Right cardiac atrium (tissue), 5 donors: ENCODE measurements at places on chromosomes 1 and 21. TPM values are rescaled to one million over a fixed set of nuclear protein-coding genes. Genes with fewer than 3 reads are reported as not detected.

Gene MYBPH
- total RNA-seq = not detected

DNA sequence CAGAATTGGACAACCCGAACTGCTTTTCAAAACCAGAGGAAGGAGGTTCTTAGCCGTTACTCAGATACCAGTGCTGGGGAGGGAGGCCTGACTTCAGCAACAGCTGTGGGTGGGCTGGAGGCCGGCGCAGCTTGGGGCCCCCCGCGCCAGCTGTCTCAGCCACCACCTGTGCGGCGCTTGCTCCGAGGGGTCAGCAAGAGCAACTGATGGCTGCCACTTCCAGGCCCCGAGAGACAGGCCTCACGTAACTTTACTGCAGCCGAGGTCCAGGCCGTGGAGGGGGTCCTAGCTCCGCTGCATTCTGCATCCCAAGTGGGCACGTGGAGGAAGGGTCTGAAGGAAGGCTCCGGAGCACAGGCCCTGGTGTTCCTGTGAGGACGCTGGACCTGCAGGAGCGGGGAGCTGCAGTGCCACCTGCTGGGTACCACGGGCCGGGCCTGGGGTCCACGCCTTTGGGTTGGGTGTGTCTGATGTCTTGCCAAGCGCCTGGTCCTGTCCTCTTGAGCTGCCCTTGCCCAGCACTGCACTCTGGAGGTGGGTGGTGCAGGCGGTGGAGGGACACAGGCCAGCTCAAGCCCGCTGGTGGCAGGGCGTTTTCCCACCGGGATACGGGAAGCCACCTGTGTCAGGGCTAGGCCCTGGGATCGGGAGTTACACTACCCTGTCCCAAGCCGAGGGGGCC is 9.8 kb downstream of the THAP3 start:
- peak; percentile 57 for DNase-seq

GRCh38 chr1:91900562-91900961 is 14.6 kb upstream of the TGFBR3 start:
- no peak for DNase-seq

Gene OR2L8
- not detected for total RNA-seq

Gene DNMT3L
- total RNA-seq = not detected

DNA sequence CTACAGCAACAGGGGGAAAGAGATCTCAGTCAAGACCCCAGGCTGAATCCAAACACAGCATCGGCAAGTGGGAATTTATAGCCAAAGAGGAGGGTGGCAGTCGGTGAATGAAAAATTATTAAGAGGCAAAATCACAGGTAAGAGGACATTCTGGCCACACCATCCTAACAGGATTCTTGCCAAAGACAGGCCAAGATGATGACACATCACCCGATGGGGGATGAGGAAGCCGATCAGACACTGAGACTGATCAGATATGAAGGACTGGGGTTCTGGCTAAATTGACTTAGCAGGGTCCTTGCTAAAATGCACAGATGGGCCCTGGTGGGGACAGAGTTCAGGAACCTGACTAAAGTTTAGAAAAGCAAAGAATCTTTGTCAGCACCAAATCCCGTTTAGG is 402.2 kb downstream of the SMYD3 start:
- DNase-seq = no peak

GRCh38 chr1:100881687-100882086 is 13.0 kb downstream of the EXTL2 start:
- DNase-seq = no peak

- no peak for DNase-seq
Measured at GRCh38 chr1:95018602-95019369, 54.0 kb downstream of the ALG14 start.

Gene OR2G6
- total RNA-seq = not detected

- peak; percentile 59 for DNase-seq
Measured at GRCh38 chr1:156337888-156338179, 258 bp downstream of the CCT3 start.

GRCh38 chr1:243712242-243712641 is 137.8 kb downstream of the AKT3 start:
- DNase-seq = no peak

DNA sequence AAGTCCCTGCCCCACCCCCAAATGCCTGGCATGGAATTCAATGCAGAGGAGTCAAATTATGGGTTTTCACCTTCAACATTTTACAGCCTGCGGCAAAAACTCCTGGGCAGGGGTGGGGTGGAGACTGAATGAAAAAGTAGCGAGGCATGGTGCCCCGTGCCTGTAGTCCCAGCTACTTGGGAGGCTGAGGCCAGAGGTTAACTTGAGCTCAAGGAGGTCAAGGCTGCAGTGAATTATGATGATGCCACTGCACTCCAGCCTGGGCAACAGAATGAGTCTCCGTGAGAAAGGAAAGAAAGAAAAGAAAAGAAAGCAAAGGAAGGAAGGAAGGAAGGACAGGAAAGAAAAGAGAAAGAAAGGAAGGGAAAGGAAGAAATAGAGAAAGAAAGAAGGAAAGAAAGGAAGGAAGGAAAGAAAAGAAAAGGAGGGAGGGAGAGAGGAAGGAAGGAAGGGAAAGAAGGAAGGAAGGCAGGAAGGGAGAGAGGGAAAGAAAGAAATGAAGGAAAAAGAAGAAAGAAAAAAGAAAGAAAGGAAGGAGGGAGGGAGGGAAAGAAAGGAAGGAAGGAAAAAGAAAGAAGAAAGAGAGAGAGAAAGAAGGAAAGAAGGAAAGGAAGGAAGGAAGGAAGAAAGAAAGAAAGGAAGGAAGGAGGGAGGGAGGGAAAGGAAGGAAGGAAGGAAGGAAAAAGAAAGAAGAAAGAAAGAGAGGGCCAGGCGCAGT is 11.1 kb downstream of the LEMD1 start:
- no peak for DNase-seq

GRCh38 chr1:27109103-27109822 is 45.7 kb downstream of the SLC9A1 start:
- no peak for DNase-seq

- no peak for DNase-seq
Measured at GRCh38 chr21:38833117-38833516, 27.4 kb downstream of the ETS2 start.

DNA sequence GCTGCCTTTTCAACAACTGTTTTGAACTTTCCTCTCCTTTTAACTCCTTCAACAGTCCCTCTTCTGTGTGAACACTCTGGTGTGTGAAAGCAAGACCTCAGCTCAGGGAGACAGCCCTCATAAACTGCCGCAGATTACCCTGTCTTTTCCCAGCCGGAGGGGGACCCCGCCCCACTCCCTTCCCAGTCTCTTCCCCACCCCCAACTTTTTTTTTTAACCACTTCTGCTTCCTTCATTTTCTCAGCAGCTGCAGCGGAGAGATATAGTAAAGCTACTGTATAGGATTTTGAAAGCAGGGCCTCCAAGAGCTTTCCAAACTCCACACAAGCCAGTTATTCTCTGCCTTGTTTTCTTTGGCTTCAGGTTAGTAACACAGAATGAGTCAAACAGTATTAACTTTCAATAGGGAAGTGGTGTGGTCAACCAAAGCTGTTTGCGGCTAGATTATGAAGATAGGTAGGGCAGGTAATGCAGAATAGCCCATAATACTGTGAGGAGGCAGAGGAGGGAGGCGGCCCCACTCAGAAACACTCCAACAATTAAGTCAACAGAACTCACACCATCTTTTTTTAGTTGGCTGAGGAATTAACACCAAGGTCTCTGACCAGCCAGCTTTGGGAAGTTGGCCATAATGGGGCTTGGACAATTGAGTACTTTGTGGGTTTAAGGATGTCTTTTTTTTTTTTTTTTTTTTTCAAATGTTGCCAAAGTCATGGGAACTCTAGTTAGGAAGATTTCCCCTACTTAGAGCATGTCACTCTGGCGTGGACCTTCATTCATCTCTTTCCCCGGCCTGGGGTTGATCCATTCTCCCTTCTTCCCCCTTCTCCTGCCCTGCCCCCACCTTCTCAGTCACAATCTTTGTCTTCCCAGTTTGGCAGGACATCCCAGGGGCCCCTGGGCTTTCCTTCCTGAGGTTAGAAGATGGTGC is 177.0 kb downstream of the CLIC6 start:
- DNase-seq = no peak

DNA sequence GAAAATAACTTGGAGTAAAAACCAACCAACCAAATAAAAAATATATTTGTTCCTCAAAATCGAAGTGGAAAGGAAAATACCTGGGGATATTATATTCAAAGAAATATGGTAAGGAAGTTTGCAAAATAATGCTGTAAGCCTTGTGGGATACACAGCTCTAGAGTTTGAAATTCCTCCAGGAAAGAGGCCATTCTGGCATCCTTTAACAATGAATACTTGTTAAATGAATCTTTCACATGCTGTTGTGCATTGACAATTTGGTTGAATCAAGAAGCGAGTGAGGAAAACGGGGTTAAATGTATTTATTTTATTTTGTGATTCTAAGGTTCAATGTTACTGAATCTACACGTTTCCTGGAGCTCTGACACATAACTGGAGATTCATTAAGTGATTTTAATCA is 30.5 kb upstream of the NTNG1 start:
- DNase-seq = no peak

Gene DARS2
- total RNA-seq = 11.7 TPM

DNA sequence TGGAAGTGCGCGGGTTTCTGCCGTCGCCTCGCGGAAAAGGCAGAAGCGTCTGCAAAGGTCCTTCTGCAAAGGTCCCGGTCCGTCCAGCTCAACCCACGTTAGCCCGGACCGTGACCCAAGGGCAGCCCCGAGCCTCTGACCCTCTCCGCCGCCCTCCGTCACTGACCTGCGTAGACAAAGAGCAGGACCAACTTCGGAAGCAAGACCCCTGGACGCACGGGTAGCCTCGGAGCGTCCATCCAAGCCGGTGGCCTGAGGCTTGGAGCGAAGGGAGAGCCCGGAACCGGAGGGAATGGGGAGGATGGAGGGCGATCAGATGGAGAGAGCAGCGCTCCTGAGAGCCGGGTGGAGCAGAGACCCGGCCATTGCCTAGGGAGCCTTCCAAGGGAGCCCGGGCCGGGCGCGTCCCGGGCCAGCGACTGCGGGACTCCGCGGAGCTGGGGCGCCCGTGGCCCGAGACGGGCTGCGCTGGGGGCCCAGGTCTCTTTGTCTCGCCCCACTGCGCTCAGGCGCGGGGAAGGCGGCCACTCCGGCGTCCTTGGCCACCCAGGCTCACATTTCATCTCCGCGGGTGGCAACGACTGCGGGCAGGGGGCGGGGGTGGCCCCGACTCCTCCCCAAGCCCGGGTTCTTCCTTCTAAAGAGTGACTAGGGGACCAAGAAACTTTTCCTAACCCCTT is at the start of gene CYYR1:
Gene CYYR1 (minus strand): TSS at position 585 of the 680 bp plus-strand sequence. CDS start 346 bp downstream, at position 239.
- peak; percentile 41 for DNase-seq

DNA sequence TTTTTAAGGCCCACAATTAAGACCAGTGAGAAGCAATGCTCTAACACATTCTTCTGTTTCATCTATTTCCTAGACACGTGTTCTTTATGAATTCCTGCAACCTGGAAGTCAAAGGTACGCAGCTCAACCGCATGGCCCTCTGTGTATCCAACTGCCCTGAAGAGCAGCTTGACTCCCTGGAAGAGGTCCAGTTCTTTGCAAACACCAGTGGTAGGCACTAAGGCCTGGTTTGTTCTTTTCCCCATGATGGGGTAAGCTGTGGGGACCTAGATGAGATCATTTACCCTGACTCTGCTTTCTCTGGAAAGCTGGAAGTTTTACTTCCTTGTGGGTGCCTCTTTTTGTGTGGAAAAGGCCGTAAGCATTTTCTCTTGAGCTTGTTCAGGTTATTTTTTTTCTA is 7.3 kb downstream of the SLC44A3 start:
- DNase-seq = no peak

DNA sequence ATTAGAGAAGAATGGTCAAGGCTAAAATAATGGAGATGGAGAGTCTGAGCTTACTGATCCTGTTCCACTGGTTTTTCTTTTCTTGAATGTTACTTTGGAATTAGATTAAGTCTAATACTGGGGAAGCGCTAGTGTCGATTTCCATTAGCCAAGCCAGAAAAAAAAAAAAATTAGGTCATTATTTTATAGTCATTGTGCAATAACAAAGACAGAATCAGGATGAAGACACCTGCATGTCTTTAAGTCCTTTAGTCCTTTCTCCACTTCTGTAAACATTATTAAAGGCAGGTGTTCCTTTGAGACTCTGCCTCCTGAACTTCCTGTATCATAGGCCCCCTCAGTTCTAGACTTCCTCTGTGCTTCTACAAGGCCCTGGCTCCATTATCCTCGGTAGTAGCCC is 42.8 kb downstream of the MYSM1 start:
- DNase-seq = no peak

Gene TSSK3
- total RNA-seq = 2.4 TPM

DNA sequence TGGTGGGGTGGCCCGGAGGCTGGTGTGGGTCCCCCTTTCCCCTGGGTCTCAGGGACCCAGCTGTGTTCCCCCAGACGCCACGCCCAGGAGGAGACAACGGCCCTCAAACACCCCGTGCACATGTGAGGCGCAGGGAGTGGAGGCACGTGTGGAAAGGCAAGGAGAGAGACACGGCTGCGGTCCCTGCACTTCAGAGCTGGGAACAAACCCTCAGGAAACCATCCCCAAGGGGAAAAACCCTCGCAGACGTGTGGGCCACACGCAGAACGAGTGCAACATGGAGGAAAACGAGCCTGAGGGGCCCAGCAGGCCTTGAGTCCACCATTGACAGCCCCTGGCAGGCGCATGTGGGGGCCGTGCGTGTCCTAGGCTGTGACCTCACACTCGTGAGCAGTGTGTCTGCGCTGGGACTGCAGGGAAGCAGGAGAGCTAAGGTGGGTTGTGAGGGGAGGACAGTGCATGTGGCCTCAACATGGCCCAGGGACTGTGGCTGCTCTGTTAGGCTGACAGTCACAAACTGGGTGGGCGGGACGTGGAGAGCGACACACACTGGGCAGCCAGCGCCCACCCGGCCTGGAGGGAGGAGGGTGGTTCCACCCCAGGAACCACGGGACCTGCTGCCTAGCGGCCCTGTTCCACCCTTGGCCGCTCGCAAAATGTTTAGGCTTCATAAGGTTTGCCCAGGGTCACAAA is 20.0 kb downstream of the ITGB2 start:
- peak; percentile 32 for DNase-seq
